ENCODE measurements at places on chromosomes 2 and 18.

- no peak for DNase-seq
Observed at GRCh38 chr2:64952511-64953482, 36.4 kb upstream of the SLC1A4 start.

- DNase-seq: no peak
Observed at GRCh38 chr2:236665572-236666118, 96.0 kb downstream of the ACKR3 start.

GRCh38 chr18:73696698-73697097 lies 450.9 kb downstream of the FBXO15 start:
- DNase-seq: no peak

DNA sequence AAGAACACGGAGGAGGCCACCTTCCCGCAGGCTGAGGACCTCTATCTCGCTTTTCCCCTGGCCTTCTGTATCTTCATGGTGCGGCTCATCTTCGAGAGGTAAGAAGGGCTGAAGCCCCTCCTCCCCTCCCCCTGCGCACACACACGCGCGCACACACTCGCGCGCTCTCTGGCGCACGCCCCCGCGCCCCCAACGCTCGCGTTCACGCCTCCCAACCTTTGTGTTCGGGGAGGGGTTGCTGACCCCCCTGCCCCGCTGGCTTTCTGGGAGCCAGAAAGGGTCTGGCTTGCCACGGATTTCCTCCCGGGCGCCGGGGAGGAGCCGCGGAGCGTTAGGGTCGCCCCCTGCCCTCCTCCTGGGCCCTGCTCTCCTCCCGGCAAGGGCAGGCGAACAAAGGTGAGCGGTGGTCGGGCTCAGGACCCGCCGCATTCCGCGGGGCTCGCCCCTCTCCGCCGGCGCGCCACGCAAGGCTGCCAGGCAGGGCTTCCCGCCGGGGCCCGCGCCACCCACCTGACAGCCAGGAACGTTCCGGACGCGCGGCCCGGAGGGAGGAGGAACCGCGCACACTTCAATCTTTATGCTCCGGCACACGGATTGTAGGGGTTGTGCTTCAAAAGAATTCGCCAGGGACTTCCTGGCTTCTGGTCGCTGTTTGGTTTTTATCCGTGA lies 583 bp downstream of the CERS6 start:
- no peak for DNase-seq

DNA sequence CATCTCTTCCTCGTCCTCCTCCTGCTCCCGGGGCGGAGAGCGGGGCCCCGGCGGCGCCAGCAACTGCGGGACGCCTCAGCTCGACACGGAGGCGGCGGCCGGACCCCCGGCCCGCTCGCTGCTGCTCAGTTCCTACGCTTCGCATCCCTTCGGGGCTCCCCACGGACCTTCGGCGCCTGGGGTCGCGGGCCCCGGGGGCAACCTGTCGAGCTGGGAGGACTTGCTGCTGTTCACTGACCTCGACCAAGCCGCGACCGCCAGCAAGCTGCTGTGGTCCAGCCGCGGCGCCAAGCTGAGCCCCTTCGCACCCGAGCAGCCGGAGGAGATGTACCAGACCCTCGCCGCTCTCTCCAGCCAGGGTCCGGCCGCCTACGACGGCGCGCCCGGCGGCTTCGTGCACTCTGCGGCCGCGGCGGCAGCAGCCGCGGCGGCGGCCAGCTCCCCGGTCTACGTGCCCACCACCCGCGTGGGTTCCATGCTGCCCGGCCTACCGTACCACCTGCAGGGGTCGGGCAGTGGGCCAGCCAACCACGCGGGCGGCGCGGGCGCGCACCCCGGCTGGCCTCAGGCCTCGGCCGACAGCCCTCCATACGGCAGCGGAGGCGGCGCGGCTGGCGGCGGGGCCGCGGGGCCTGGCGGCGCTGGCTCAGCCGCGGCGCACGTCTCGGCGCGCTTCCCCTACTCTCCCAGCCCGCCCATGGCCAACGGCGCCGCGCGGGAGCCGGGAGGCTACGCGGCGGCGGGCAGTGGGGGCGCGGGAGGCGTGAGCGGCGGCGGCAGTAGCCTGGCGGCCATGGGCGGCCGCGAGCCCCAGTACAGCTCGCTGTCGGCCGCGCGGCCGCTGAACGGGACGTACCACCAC lies 2.1 kb downstream of the GATA6 start:
- DNase-seq: no peak

- DNase-seq: no peak
Observed at GRCh38 chr2:199552141-199552540, 94.4 kb upstream of the SATB2 start.

DNA sequence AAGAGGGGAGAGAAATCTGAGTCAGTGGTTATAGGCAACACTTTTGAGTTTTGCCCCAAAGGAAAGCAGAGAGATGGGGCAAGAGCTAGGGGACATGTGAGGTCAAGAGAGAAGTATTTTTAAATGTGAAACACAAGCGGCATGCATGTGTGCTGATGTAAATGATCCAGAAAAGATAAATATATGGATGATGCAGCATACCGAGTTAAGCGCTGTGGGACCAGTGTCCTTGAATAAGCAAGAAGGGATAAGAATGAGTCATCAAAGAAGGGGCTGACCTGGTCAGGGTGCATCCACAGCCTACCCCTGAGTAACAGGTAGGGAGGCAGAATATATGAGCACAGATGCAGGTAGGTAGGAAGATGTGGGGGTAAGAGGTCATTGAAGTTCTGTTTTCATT lies 180.9 kb downstream of the TRABD2A start:
- DNase-seq: no peak

DNA sequence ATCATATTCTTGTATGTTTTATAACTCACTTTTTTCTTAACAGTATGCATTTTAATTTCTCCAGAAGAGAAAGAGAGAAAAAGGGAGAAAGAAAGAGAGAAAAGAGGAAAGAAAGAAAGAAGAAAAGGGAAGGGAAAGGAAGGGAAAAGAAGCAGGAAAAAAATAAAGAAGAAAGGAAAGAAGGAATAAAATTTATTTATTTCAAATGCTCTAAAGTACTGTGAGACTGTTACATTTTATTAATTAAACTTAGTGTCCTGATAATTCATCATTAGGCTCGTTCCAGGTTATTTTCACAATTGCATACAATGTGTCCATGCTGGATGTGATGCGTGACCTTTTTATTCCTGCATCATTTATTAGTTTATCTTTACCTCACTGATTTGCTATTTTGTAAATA lies 1023.4 kb upstream of the KLHL29 start:
- DNase-seq: no peak

DNA sequence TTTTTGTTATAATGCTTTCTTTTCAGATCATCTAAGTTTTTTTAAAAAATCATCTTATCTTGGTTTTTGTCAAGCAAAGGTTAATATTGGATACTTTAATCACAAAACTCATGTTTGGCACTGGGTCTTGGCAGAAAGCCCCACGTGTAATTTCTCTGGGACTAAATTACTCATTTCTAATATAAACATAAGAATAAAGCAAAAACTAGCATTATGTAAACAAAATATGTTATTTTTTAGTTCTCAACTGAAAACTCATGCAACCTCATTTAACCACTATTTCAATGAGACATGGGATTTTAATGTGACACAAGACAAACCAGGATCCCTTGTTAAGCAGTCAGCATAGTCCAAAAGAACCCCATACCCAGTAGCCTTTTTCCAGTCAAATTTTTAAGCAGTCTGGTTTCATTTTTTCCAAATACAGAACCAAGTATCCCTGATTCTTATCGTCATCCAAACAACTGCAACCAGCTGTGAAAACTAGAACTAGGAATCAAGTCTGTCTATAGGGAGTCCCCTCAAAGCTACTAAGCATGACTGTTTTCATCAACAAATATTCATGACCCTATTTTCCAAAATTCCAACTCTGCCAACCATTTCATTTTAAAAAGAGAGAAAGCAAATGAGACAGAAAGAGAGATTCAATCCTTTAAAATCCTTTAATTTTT lies 27.1 kb downstream of the PID1 start:
- DNase-seq: no peak

DNA sequence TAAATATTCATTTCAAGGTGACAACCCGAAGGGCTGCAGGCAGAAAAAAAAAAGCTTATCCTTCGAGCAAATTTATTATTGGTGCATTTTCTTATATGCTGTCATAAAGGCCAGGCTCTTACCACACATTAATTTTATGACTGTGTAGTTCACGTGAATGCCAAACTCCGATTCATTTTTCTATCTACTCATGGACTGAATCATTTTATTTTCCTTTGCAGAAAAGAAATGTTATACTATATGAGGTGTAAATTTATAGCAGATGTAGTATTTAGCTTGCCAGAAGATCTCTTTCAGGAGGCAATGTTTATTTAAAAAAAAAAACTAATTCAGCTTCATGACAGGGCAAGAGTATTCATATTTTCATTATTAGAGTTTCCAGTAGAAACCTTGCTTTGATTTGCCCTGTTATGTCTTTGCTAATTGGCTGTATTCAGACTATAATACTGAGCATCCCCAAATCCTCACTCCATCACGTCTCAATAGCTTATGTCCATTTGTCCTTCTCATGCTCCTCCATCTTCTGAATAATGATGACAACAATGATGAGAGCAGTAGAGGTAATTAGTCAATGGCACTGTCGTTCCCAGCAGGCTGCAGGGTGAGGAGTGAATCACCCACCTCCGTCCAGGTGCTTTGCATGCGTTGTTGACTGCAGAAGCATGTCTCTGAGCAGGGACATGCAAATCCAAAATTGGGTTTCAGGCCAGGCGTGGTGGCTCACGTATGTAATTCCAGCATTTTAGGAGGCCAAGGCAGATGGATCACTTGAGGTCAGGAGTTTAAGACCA lies 101.1 kb upstream of the RAB12 start:
- DNase-seq: no peak

DNA sequence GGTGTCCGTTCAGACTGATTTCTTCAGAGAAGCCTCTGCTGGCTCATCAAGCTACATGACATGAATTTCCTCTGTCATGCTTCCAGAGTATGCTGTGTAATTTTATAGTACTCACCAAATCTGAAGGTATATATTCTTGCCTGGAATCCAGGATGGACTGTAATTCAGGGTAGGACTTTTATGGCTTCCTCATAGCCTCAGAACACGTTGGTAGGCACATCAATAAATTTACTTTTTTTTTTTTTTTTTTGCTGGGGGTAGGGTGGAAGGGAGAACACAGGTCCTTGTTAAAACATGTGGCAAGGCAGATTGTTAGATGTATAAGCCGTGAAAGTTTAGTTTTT lies 34.4 kb downstream of the MTA3 start:
- no peak for DNase-seq

- DNase-seq: no peak
Observed at GRCh38 chr2:122105171-122105876, 349.9 kb downstream of the TSN start.

GRCh38 chr2:184890311-184890710 lies 292.0 kb downstream of the ZNF804A start:
- DNase-seq: no peak

GRCh38 chr2:40395169-40396073 lies 56.5 kb downstream of the SLC8A1 start:
- DNase-seq: no peak

- no peak for DNase-seq
Observed at GRCh38 chr2:122764014-122764413, 1008.6 kb downstream of the TSN start.

GRCh38 chr2:37344453-37345361 lies at the start of gene QPCT:
QPCT (plus strand) TSS chr2:37344630; CDS start chr2:37344732, 102 bp downstream.
- peak; percentile 49 for DNase-seq

DNA sequence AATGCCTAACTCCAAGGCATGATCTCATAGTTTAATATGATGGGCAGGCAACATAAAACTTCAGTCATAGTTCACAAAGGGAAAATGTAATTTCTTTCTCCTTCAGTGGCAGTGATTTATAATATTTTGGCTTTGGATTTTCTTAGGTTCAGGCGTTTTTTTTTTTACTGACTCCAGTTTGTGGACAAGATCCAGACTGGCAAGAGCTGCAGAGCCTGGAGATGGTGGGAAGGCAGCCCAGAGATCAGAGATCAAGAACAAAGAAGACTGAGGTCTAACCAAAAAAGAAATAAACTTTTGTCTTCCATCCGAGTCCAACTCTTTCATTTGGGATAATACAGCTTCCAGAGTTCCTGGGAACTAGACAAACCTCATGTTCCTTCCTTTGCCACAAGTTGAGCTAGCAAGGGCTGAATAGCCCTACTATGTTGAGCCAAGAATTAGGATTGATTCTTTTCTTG lies 215.3 kb upstream of the SETBP1 start:
- DNase-seq: no peak

DNA sequence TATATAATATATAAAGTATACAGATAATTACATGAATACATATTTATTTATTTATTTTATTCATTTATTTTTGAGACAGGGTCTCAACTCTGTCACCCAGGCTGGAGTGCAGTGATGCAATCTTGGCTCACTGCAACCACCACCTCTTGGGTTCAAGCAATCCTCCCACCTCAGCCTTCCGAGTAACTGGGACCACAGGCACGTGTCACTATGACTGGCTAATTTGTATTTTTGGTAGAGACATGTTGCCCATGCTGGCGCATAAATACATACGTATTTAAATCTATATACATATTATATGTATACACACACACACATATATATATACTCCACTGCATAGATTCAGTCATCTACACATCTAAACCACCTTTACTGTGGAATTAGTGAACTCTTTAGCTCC lies 20.6 kb upstream of the NDUFV2 start:
- no peak for DNase-seq

DNA sequence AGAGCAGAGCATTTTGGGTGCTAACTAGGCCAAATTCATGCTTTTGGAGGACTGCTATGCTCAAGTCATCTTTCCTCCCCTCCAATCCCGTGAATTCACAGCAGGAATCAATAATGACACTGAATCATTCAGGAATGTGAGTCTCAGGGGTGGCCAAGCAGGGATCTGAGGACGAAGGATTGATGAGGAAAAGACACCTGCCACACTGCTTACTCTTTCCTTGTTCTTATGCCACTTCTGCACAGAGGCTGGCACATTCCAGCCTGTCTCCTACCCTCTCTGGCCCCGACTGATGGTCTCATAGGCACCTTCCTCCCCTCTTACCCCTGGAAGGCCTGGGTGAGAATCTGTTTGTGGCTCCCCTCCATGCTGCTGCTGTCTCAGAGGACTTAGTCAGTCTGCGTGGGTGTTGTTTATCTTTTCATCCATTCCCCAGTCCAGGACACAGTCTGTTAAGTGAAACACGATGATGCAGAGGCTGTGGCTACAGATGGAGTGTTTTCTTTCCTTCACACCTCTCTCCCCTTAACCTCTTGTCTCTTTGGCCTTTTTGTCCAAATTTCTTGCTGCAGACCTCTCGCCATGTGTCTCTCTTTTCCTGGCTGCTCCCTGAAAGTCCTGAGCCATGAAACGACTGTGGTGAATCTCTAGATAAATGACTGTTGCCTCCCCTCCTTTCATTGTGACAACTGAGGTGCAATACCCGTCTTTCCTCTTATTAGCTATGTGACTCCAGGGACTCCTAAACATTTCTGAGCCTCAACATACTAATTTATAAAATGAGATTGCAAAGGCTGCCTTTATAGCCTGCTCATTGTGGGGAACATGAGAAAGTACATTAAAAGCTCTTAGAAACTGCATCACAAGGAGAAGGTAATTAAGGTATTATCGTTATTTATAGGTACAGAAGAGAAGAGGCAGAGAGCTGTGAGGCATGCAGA lies 86.9 kb downstream of the RDH14 start:
- no peak for DNase-seq

DNA sequence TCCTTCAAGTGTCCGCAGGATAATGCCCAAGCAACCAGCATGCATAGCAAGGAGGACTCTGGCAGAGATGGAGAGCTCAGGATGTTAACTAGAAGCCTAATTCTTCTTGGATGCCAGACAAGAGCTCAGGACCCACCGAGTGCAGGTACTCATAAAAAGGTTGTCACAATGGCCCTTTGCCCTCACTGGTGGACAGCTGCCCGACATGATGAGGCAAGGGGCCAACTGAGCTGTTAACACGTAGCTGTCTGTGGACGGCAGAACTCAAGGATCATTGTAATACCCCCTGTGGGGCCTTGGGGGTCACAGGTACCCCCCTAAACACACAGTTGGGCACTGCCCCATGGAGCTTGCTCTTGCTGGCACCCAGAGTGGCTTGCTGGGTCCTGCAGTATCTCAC lies 393.7 kb downstream of the PIK3C3 start:
- no peak for DNase-seq
